A549 treated with DMSO at 1 μM for 4 hours (cell line): ENCODE measurements at places on chromosomes 6 and 20. TPM values are rescaled to one million over a fixed set of nuclear protein-coding genes. Genes with fewer than 3 reads are reported as not detected.

The FKBP1C gene
- total RNA-seq: 2.0 to 2.7 TPM (median 2.2 TPM) in 5 replicates

The RUNX2 gene
- total RNA-seq: 1.0 to 1.4 TPM (median 1.1 TPM) in 5 replicates

The RHAG gene
- 0.05 to 0.07 TPM in 2 of 5 replicates, not detected in the others for total RNA-seq

The CLIC5 gene
- not detected in 5 replicates for total RNA-seq

The MAFB gene
- 0.05 to 0.08 TPM (median 0.05 TPM) in 4 of 5 replicates, not detected in the other for total RNA-seq

The C20orf204 gene
- 0.19 to 0.39 TPM (median 0.33 TPM) in 5 replicates for total RNA-seq

The MRPS18B gene
- 69.1 to 95.9 TPM (median 73.8 TPM) in 5 replicates for total RNA-seq

The GFOD1 gene
- total RNA-seq: 2.2 to 3.1 TPM (median 2.6 TPM) in 5 replicates

The SPTLC3 gene
- 0.06 to 0.17 TPM (median 0.08 TPM) in 5 replicates for total RNA-seq

The SLC22A7 gene
- total RNA-seq: not detected in 5 replicates

The RSPH9 gene
- total RNA-seq: 0.17 to 0.26 TPM (median 0.20 TPM) in 5 replicates

The NOX3 gene
- not detected in 5 replicates for total RNA-seq

The OR2J3 gene
- total RNA-seq: not detected in 5 replicates

The HLA-G gene
- total RNA-seq: not detected in 5 replicates

The FERMT1 gene
- 18.0 to 23.1 TPM (median 18.5 TPM) in 5 replicates for total RNA-seq

The CYP24A1 gene
- total RNA-seq: 329 to 652 TPM (median 589 TPM) in 5 replicates

The BPI gene
- total RNA-seq: not detected in 5 replicates

The TFAP2D gene
- total RNA-seq: not detected in 5 replicates

The MYT1 gene
- 0.09 to 0.38 TPM (median 0.13 TPM) in 5 replicates for total RNA-seq

The TCF21 gene
- total RNA-seq: 0.02 to 0.12 TPM (median 0.05 TPM) in 5 replicates

The SKIC2 gene
- total RNA-seq: 22.6 to 27.8 TPM (median 24.2 TPM) in 5 replicates

The HLA-DMA gene
- 2.2 to 3.7 TPM (median 3.3 TPM) in 5 replicates for total RNA-seq

The GSTA3 gene
- not detected in 5 replicates for total RNA-seq

The C6orf163 gene
- total RNA-seq: 0.15 to 0.19 TPM (median 0.17 TPM) in 3 of 5 replicates, not detected in the others

The NFATC2 gene
- total RNA-seq: 8.3 to 11.7 TPM (median 9.4 TPM) in 5 replicates

The CTCFL gene
- not detected in 5 replicates for total RNA-seq

The SLC17A4 gene
- not detected in 5 replicates for total RNA-seq

The REM1 gene
- total RNA-seq: 0.13 TPM in 2 of 5 replicates, not detected in the others

The IRF4 gene
- total RNA-seq: 0.09 to 0.32 TPM (median 0.12 TPM) in 5 replicates

The MUCL3 gene
- total RNA-seq: 0.02 to 0.05 TPM (median 0.03 TPM) in 3 of 5 replicates, not detected in the others

The CLPSL2 gene
- total RNA-seq: 0.38 to 0.76 TPM (median 0.57 TPM) in 4 of 5 replicates, not detected in the other

The MOG gene
- not detected in 5 replicates for total RNA-seq

The GPR6 gene
- not detected in 5 replicates for total RNA-seq

The CCDC170 gene
- total RNA-seq: 0.07 to 0.40 TPM (median 0.20 TPM) in 4 of 5 replicates, not detected in the other

The TRIM31 gene
- 1.3 to 2.2 TPM (median 1.7 TPM) in 5 replicates for total RNA-seq

The FRK gene
- 1.5 to 2.1 TPM (median 1.8 TPM) in 5 replicates for total RNA-seq

The THEMIS gene
- not detected in 5 replicates for total RNA-seq

The PHACTR3 gene
- total RNA-seq: 0.09 TPM in 1 of 5 replicates, not detected in the others

The SIRPB1 gene
- total RNA-seq: 0.43 to 0.99 TPM (median 0.66 TPM) in 5 replicates

The RFX6 gene
- not detected in 5 replicates for total RNA-seq

The HTR1E gene
- not detected in 5 replicates for total RNA-seq

The UST gene
- 2.6 to 3.0 TPM (median 2.8 TPM) in 5 replicates for total RNA-seq

The NHLRC1 gene
- total RNA-seq: 1.4 to 2.7 TPM (median 1.9 TPM) in 5 replicates

The MAP3K5 gene
- total RNA-seq: 2.3 to 3.9 TPM (median 3.5 TPM) in 5 replicates

The DEFB125 gene
- total RNA-seq: not detected in 5 replicates

The EDN1 gene
- 41.2 to 49.6 TPM (median 45.3 TPM) in 5 replicates for total RNA-seq

The WFDC12 gene
- not detected in 5 replicates for total RNA-seq

The TTPAL gene
- 13.3 to 18.3 TPM (median 14.4 TPM) in 5 replicates for total RNA-seq

The HSPA1B gene
- total RNA-seq: 109 to 336 TPM (median 263 TPM) in 5 replicates

The PDYN gene
- not detected in 5 replicates for total RNA-seq

The DCBLD1 gene
- total RNA-seq: 26.2 to 36.5 TPM (median 30.9 TPM) in 5 replicates

The DNAH8 gene
- total RNA-seq: not detected in 5 replicates

The SLC17A1 gene
- 0.06 TPM in 2 of 5 replicates, not detected in the others for total RNA-seq

The HSPA1L gene
- total RNA-seq: 1.00 to 2.0 TPM (median 1.9 TPM) in 5 replicates

The VSX1 gene
- 0.43 to 1.2 TPM (median 1.0 TPM) in 5 replicates for total RNA-seq

The SOX18 gene
- total RNA-seq: 1.1 to 2.3 TPM (median 1.7 TPM) in 5 replicates
